ENCODE measurements at places on chromosomes 6 and 20.

- DNase-seq, result no peak
These were observed 379.3 kb downstream of the MAFB start for GRCh38 chr20:40309731-40310130.

DNA sequence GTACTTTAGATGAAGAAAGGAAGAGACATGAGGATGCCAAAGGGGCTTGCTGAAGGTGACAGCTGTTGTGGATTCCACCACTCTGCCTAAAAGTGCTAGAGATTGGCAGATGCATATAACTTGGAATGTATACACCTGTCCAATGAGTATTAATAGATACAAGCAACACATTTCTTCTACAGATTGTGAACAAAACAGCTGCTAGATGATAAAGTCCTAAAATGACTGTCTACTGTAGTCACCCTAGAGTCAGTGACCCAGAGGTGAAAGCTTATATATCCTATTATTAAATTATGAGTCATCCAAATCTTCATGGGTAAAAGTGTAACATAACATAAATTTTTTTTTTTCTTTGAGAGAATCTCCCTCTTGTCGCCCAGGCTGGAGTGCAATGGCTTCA is 5.2 kb downstream of the RNF217 start:
- no peak for DNase-seq

DNA sequence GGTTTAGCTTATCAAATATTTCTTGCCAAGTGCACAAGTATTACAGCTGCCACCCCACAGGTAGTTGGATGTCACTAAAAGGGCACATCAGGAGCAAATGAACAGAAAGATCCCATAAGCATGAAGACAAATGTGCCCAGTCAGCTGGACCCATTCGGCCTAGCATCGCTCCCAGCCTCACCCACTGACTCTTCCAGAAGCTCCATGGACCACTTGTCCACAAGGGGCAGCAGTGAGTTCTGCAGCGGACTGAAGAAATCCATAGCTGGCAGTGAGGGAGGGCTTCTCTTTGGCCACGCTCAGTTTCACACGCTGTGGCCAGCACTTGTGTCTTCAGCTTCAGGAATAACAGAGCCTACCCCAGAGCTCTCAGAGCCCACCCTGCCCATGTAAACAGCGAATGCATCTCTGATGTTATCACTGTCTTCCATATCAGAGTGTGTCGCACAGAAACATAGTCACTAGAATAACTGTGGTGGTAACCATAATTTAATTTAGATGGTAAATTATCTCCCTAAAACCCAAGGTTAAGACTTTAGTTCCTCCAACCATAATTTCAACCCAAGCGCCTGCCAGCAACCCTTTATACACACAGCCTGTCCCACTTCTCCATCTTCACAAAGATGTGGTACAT is 15.8 kb downstream of the CGA start:
- peak; percentile 51 for DNase-seq

DNA sequence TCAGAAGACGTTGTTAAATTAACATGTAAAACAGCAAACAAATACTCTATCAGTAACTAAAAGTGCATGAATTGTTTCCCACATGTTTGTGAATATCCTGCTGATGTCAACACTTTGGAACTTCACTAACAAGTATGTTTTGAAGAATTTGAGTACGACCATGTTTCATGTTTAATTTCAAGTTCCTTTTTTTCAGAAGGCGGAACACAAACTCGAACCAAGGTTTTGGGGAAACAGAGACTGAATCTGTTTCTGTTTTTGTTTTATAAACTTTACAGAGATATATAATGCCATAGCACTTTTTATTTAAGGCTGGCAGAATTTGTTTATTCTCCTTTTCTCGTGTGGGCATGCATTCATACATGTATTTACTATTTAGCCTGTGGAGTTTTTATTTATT is 509.3 kb upstream of the CITED2 start:
- DNase-seq, result no peak

DNA sequence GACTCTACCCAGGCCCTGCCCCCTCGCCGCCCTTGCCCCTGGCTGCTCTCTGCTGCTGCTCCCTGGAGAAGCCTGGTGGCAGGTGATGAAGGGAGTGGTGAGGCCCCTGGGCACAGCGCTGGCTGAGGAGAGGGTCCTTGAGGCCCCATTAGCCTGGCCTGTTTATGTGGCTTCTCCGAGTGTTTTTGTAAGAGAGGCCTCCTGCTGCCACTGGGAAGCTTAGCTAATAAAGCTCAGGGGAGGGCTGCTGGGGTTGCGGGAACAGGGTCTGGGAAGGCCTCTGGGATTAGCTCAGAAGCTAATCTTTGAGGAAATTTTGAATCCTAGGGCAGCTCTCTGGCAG is 15.5 kb downstream of the EBF4 start:
- no peak for DNase-seq

DNA sequence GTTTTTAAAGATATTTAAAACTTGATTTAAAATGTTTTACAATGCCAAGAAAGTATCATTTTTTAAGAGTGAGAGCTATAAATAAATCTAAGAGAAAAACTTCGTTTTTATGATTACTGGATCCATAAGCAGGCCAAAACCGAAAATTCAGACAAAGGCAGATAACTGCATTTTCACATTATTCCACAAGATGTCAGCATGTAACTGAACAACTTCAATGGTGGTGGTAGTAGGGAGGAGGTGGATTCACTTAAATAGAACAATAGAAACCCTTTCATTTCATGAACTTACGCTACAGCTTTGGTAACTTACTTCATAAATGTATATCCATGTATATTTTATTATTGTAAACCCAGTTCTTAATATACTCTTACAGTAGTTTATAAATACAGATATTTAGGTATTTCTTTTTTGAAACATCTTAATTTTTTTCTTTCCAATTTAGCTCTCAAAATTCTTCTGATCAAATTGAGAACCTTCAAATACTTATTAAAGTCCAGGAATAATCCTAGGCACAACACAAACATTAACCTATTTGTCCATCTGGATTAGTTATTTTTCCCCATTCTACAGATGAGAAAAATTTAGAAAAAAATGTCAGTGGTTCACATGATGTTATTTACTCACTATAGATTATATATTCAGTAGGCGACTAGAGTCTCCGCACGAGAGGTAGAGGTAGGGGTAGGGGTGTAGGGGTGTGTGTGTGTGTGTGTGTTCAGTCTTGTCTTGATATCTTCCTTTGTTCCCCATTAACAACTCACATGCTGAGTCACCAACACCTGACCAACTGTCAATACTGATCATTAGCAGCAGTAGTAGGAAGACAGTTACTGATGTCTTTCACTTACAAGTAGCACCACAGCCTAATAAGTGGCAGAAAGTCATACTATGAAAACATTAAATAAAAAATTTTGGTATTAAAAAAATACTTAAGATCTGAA is 111.5 kb downstream of the ARHGAP18 start:
- DNase-seq, result no peak

- DNase-seq, result no peak
These were observed 206.5 kb upstream of the ZNF184 start for GRCh38 chr6:27679308-27679963.

DNA sequence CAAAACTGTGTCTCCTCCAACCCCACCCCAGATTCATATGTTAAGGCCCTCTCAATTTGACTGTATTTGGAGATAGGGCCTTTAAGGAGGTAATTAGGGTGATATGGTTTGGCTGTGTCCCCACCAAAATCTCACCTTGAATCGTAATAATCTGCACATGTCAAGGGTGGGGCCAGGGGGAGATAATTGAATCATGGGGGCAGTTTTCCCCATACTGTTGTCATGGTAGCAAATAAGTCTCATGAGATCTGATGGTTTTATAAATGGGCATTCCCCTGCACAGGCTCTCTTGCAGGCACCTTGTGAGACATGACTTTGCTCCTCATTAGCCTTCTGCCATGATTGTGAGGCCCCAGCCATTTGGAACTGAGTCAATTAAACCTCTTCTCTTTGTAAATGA is 46.6 kb upstream of the TOX2 start:
- DNase-seq, result no peak

DNA sequence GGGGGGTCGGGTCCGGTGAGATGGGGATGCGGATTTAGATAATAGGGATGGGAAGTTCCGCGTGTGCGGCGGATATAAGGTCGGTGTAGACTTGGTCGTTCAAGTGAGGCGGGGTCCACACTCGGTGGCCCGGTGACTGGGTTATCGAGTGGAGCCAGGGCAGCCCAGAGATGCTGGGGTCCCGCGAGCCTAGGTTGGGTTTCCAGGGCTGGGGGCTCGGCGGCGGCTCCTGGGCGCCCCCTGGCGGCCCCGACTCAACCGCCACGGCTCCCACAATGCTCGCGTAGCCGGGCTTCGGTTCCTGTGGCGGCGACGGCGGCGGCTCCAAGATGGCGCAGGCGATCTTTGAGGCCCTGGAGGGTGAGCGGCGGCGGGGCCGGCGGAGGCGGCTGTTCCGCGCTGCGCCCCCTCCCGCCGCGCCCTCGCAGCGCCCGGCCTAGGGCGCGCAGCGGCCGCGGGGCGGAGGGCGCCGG is at the start of gene ZNF341:
Gene ZNF341, plus strand, starts transcription at position 304 of the 473 bp plus-strand sequence. Its CDS starts 26 bp downstream, at position 330.
- DNase-seq, result peak; percentile 94

GRCh38 chr6:148648754-148649453 is 97.9 kb upstream of the UST start:
- DNase-seq, result no peak

DNA sequence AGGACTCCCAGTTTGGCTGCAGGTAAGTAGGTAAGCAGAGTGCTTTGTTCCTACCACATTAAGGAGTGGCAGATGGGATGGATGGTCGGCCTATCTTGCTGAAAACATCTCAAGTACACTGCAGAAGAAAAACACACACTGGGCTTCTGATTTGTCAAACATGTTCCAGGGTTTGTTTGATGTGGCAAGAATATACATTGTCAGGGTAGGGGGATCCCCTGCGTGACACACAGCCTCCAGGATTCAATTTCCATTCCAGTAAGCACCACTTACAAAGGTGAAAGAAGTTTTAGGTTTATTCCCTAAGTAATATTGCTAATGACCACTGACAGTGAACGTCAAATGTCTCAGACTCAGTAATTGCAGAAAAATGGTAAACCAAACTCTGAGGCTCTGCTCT is 26.0 kb upstream of the KIF16B start:
- no peak for DNase-seq

DNA sequence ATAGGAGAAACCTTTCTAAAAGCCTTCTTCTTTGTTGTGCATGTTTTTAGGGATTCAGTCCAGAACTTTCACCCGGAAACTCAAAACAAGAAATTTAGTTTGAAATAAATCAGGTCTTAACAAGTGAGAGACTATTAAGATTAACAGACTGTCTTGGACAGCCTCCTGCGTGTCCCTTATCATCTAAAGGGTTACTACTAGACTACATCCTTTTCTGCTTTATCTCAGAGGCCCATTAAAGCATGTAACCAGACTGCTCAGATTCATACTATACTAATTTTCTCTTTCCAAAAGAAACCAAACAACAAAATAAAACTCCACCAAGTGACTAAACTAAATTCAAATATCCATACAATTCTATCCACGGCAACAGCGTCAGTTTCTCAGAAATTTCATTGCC is 173.8 kb downstream of the GMPR start:
- DNase-seq, result no peak

DNA sequence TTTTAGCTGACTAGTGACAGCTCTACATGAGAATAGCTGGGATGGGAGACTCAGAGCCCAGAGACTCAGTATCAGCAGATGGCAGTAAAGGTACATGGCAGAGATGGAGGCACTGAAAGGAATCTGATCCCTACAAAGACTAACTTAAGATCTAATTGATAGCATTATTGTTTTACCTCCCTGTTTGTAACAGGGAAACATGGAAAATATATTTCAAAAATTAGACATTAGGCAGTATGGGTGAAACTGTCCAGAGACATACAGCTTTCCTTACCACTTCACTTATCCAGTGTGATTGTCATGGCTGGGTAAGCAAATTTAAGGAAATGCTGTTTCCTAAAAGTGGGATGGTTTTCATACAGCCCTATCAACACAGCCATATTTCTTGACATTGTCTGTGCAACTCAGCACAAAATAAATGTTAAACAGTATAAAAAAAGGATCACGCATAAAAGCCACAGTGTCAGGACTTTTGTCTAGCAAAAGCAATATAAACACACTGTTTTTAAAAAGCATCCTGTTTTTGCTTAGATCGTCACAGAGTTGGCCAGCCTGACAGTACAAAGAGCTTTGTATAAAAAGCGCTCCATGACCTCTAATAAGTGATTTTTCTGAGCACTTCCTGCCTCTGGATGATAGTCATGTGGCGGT is 376.9 kb downstream of the PHF3 start:
- no peak for DNase-seq

DNA sequence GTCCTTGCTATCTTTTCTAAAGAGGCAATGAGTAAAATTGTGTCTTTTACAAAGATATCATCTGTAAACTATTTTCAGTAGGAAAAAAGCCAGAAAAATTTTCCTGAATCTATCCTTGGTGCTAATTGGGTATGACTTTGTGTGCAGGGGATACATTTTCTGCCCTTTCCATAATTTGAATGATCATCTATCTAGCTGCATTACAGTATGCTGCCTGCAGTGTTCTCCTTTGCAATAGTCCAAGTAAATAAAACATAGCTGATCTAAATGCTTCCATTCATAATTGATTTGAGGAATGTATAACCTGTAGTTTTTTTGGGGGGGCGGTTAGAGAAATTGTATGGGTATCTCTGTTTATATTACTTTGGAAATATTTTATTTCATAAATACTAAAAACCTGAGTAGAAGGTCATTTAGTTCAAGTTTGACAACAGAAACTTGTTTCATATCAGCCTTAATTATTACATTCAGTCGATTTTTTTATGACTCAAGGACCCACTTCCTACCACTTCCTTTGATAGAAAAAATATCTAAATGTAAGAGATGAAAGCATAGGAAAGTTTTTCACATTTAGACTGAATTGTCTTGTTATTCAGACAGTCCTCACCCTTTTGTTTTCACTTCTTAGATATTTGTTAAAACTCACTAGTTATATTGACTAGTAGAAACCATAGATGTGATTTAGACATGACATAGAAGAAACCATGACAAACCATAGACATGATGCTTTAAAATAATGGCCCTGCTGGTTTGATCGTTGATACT is 75.3 kb downstream of the AIG1 start:
- DNase-seq, result no peak

- DNase-seq, result peak; percentile 63
These were observed 115.2 kb upstream of the NXT1 start for GRCh38 chr20:23235173-23236027.

GRCh38 chr6:8027965-8028651 is 36.1 kb downstream of the BLOC1S5 start:
- DNase-seq, result no peak

GRCh38 chr6:114874410-114874809 is 531.6 kb upstream of the HS3ST5 start:
- no peak for DNase-seq

Measured in adrenal gland (tissue), 19 donors.